ENCODE measurements at places on chromosomes 13 and 19.

GRCh38 chr19:7304200-7304599, 10.0 kb upstream of the INSR start:
- DNase-seq: no peak

DNA sequence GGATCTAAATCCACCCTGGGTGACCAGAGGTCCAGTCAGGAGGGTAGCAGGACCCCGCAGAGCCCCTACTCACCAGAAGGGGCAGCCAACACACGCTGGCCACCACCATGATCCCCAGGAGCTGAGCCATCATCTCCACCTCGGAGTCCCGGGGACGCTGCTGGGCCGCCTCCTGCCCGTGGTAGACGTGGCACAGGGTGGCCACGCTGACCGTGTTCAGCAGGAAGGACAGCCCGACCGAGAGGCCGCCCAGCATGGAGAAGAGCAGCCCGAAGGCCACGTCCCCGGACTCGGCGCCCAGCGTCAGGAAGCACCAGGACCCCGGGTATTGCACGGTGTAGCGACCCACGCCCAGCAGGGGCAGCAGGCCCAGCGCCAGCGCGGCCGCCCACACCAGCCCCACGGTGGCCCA, 6.9 kb downstream of the TBXA2R start:
- no peak for DNase-seq

DNA sequence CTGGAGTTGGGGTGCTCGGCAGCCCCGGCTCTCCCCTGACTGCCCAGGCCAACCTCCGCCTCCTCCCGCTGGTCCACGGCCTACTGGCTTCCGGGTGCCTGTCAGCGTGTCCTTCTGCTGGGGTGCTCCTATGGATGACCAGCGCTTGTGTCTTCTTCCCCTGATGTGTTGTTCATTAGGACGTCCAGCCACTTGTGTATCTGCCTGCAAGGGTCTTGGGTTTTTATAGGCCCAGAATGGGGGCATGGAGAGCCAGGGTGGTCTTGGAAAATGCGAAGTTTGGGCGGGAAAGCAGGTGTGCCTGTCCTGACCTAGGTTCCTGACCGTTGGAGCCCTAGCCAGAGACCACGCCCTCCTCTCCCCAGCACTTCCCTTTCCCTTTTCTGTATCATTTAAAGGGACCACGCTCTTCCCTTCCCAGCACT, 139.8 kb downstream of the SLITRK5 start:
- no peak for DNase-seq

- no peak for DNase-seq
Measured at GRCh38 chr19:15448778-15449619, 757 bp downstream of the WIZ start.

DNA sequence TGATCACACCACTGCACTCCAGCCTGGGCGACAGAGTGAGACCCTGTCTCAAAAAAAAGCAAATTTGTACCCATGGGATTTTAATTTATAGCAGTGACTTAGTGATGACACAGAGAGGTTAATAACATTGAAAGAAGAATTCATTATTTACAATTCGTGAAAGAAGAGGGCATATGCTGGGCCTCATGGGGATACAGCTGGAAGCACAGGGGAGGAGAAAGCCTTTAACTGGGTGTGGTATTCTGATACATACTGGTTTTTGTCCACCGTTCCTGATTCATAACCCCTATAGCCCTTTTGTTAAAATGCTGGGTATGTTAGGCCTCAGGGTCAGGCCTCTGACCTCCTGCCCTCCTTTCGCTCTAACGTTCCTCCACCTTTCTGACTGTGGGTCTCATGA, 10.9 kb downstream of the ZNF264 start:
- no peak for DNase-seq

- DNase-seq: no peak
Measured at GRCh38 chr13:44425815-44426078, 52.1 kb downstream of the SERP2 start.

- no peak for DNase-seq
Measured at GRCh38 chr19:13033244-13033643, 38.0 kb downstream of the NFIX start.

DNA sequence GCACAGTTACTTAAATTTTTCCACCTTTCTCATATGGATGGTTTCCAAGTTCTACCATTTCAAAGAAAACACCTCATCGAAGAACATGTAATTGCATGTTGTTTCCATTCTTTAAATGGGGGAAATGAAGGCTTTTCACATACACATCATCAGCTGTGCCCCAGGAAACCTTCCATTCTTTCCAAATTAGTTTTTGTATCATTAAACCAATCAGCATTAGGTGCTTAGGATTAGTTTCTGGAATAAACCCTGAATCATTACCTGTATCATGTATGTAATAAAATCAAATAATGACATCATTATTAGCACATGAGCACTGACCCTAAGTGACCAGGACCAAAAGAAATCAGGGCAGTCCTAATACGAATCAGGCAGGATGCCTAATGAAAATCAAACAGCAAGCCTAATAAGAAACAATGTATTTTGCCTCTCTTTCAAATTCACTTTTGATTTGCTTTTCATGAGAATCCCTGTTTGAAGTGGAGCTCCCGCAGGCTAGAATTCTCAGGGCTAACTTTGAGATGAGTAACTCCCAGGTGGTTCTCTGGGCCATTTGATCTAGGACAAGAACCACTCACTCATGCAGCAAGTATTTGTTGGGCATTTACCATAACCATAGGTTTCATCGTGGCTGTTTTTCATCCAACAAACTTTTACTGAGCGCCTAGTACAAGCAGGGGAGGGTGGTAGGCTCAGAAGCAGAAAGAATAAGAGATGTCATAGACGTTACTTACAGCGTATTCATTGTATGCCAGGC, 89.2 kb downstream of the MZT1 start:
- no peak for DNase-seq

DNA sequence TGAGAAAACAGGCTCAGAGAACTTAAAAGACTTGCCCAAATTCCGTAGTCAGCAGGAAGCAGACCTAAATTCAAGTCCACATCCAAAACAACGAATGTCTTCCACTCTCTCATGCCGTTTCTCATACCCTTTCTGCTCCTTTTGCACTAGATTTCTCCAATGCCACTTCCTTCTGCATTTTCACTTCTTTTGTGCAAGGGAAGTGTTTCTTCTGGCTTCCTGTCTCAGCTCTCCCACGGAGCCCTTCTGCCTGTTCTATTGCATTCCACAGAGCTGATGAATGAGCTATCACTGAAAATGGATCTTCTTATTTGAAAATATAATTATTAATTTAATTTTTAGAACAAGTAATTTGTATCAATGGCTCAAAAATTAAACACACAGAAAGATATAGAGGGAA, 56.1 kb upstream of the STK24 start:
- no peak for DNase-seq

DNA sequence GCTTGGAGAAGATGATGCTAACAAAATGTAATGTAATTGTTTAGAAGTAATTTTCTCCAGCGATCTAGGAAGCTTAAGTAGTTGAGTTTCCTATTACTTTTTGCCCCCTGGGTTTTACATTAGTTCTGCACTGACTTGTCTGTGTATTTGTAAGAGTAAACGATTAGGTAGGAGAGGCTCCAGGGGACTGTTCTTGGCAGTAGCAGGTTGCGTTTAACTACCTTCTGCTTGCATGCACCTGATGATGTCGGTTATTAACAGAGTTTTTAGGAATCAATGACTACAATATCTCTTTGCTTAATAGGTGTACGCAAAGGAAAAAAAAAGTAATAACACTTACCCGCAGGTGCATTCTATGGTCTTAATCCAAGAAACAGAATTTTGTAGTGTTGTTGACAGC, 18.3 kb upstream of the UGGT2 start:
- DNase-seq: no peak

- peak; percentile 54 for DNase-seq
Measured at GRCh38 chr19:342801-343421, 1.7 kb downstream of the MIER2 start.

DNA sequence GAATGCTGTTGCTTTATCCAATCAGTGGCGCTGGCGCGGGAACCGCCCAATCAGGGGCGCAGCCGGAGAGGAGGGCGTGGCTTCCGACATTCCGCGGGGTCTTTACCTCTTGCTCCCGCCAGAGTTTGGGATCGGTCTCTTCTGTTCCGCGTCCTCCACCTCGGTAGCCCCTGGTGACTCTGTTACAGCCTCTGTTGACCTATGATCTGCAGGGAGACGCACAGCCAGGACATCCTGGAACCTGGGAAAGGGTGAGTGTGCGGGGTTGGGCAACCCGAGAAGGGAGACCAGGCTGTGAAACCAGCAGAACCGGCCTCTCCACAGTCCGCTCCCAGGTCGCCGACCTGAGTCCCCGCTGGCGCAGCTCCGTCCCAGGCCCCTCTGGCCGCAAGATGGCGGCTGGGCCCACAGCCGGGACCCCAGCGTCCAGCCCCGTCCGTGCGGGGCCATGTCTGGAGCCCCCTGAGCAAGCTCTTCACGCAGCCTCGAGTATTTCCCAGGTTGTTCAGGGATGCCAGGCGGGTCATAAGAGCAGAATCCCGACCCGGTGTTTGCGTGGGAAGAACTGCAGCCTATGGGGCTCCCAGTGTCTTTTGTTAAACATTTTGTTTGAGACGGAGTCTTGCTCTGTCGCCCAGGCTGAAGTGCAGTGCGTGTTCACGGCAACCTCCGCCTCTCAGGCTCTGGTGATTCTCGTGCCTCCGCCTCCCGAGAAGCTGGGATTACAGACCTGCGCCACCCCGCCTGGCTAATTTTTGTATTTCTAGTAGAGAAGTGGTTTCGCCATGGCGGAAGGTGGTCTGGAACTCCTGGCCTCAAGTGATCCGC, 4.4 kb upstream of the ZNF681 start:
- DNase-seq: peak; percentile 90

Data from hematopoietic multipotent progenitor cell (in vitro differentiated cells).